SK-MEL-5 (cell line): ENCODE measurements at places on chromosomes 7 and 10. TPM values are rescaled to one million over a fixed set of nuclear protein-coding genes. Genes with fewer than 3 reads are reported as not detected.

Gene PBLD
- 1.2 and 1.6 TPM in 2 replicates for total RNA-seq

Gene COL13A1
- 0.11 TPM in 1 of 2 replicates, not detected in the other for total RNA-seq

Gene LIPN
- not detected in 2 replicates for total RNA-seq

Gene ESYT2
- 95.2 and 97.7 TPM in 2 replicates for total RNA-seq

Gene TMEM209
- total RNA-seq = 31.0 and 34.0 TPM in 2 replicates

Gene ADAM12
- 0.35 and 0.87 TPM in 2 replicates for total RNA-seq

Gene NXPH1
- not detected in 2 replicates for total RNA-seq

Gene HSPA12A
- total RNA-seq = 10.4 and 12.5 TPM in 2 replicates

Gene BMPER
- 0.05 TPM in 1 of 2 replicates, not detected in the other for total RNA-seq

Gene AOAH
- 0.05 TPM in 1 of 2 replicates, not detected in the other for total RNA-seq

Gene TAC1
- 1.2 TPM in 1 of 2 replicates, not detected in the other for total RNA-seq

Gene ACHE
- 1.5 and 1.8 TPM in 2 replicates for total RNA-seq

Gene CUZD1
- 0.18 TPM in 1 of 2 replicates, not detected in the other for total RNA-seq

Gene WASL
- total RNA-seq = 32.1 and 32.2 TPM in 2 replicates

Gene TMEM236
- total RNA-seq = 0.03 and 0.05 TPM in 2 replicates

Gene SPOCK2
- total RNA-seq = 0.05 and 0.24 TPM in 2 replicates

Gene SDK1
- total RNA-seq = 0.08 and 0.13 TPM in 2 replicates

Gene INTS15
- total RNA-seq = 18.5 and 28.2 TPM in 2 replicates

Gene CDH23
- 0.29 TPM in 1 of 2 replicates, not detected in the other for total RNA-seq

Gene ALOX5
- not detected in 2 replicates for total RNA-seq

Gene FRAT1
- total RNA-seq = 1.2 and 1.7 TPM in 2 replicates
